Activated naive CD4-positive, alpha-beta T cell (primary cell): ENCODE measurements at places on chromosomes 5 and 9.
A peak's percentile ranks its signal among the peaks of the same experiment; 100 is the strongest.

GRCh38 chr5:816176-816575, 31.6 kb upstream of the ZDHHC11B start:
- no peak for DNase-seq

- DNase-seq, result no peak
Observed at GRCh38 chr9:16179566-16179965, 626.7 kb downstream of the CCDC171 start.

GRCh38 chr9:133189826-133190225, 19.2 kb downstream of the OBP2B start:
- no peak for DNase-seq

- DNase-seq, result no peak
Observed at GRCh38 chr9:131405858-131406537, 12.1 kb downstream of the PRRC2B start.

- DNase-seq, result peak; percentile 38
Observed at GRCh38 chr9:125189011-125189360, 617 bp downstream of the PPP6C start.

DNA sequence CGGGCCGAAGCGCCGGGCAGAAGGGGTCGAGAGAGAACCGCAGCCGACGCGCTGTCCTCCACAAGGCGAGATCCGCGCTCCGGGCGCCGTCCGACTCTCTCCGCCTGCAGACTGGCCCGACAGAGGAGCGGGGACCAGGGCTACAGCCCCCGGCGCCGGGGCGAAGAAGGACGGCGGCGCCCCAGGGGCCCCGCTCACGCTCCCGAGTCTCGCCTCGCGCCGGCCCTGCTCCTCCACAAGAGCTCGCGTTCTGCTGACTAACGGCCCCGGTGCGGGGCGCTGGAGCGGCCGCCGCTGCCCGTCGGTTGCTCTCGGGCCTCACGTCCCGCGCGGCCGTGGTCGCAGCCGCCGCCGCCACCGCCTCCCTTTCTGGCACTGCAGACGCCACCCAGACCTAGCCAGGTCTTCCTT, 338 bp downstream of the ABHD17B start:
- DNase-seq, result peak; percentile 20

DNA sequence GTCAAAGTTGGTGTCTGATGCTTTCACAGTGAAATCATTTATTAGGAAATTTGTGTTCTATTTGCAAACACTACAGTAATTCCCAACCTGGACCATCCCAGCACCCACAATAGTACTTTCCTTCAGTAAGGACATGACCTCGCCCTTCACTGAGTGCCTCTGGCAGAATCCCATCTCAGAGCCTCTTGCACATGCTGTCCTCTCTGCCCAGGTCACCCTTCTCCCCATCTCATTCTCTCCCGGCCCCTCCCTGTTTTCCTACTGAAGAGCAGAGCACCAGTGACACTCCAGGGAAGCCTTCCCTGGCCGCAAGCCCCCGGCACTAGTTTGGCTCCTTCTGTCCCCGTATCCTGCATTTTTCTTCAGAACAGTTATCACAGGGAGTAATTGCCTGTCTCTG, 220.4 kb downstream of the MAPKAP1 start:
- DNase-seq, result no peak
